ENCODE measurements at places on chromosomes 16 and 17. TPM values are rescaled to one million over a fixed set of nuclear protein-coding genes. Genes with fewer than 3 reads are reported as not detected.

- peak; percentile 67 for DNase-seq
Observed at GRCh38 chr16:3938843-3939624, 58.5 kb upstream of the CREBBP start.

The KRT24 gene
- not detected for polyA plus RNA-seq

DNA sequence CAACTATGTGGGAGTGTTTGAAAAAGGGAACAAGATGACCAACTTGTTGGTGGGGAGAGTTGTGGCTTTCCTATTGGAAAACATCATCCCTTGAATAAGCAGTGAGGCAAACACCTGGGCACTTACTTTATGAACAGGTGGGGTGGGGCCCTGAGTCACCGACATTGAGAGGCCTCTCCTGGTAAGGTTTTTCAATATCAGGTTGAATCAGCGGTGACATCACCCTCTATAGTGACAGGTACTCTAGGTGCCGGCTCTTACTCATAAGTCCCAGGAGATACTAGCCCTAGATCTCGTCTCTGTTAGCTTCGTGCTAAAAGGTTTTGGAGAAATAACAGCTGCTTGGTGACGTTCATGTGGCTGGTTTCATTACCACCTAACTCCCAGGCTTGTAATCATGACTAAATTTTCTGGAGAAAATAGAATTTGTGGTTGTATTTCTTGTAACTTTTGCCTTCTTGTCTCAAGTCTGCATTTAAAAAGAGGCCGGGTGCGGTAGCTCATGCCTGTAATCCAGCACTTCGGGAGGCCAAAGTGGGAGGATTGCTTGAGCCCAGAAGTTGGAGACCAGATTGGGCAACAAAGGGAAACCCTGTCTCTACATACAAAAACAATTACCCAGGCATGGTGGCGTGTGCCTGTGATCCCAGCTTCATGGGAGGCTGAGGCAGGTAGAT is 19.3 kb downstream of the CDH1 start:
- DNase-seq = no peak

The DNAH2 gene
- polyA plus RNA-seq = 0.10 TPM

DNA sequence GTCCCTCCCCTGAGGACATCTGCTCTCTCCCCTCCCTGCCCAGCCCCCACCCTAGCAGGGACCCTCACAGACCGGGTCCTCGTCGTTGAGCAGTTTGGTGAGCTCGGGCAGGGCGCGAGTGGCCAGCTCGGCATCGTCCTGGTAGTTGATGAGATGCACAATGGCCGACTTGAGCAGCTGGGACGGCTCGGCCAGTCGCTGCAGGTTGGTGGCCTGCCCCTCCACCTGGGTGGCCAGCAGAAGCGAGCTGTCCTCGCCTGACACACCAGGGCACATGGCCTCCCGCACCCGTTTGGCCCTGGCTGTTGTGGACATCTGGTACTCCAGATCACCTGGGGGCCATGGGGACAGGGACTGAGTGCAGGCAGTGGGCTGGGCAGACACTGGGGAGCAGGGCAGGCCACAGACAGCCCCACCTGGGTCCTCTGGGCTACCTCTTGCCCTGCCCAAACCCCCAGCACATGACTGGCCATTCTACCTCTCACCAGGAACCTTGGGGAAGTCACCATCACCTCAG is 17.1 kb downstream of the JUP start:
- DNase-seq = no peak

The TMC8 gene
- polyA plus RNA-seq = not detected

The RNF222 gene
- polyA plus RNA-seq = not detected

DNA sequence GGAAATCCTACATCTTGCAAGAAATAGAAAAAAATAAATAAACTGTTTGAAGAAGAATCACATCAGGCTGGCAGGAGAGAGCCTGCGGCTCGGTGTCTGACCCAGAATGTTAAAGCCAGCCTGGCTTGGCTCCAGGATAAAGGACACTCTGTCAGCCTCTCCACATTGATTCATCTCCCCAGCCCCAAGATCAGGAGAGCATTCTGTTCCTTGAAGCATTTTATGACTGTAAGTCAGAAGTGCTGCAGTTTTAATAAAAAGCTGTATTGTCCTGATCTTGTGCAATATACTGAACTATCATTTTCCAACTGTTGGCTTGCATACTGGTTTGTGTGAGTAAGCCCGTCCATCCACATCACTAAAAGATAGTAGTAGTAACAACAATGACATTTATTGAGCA is 426.6 kb downstream of the HAPSTR1 start:
- no peak for DNase-seq

GRCh38 chr16:50314665-50315064 is 48.3 kb downstream of the ADCY7 start:
- no peak for DNase-seq

GRCh38 chr16:20650400-20651166 is 46.9 kb downstream of the ACSM1 start:
- DNase-seq = no peak

DNA sequence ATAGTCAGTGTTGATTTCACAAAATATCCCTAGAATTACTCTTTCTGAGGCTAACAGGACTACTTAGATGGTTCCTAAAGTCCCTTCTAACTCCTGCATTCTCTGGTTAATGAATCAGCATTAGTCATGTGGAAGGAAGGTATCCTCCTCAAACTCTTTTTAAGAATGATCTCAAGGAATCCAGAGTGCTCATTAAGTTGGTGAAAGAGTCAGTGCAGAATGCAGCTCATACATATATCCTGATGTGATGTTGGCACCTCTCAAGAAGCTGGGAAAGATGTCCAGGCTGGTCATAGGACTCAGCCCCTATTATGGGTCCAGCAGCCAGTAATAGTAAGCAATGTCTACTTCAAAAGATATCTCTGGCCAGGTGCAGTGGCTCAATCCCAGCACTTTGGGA is 65.5 kb downstream of the PIGL start:
- peak; percentile 73 for DNase-seq

The CD300A gene
- not detected for polyA plus RNA-seq

The PDPK1 gene
- polyA plus RNA-seq = 25.0 TPM

- DNase-seq = no peak
Observed at GRCh38 chr16:89811321-89811720, 5.1 kb downstream of the FANCA start.

GRCh38 chr16:79600638-79601091 is at the start of gene MAF:
Gene MAF, minus strand, starts transcription at chr16:79600737. Its CDS starts 835 bp downstream, at chr16:79599902.
- DNase-seq = peak; percentile 59

- DNase-seq = no peak
Observed at GRCh38 chr17:51083981-51084380, 36.7 kb downstream of the SPAG9 start.

DNA sequence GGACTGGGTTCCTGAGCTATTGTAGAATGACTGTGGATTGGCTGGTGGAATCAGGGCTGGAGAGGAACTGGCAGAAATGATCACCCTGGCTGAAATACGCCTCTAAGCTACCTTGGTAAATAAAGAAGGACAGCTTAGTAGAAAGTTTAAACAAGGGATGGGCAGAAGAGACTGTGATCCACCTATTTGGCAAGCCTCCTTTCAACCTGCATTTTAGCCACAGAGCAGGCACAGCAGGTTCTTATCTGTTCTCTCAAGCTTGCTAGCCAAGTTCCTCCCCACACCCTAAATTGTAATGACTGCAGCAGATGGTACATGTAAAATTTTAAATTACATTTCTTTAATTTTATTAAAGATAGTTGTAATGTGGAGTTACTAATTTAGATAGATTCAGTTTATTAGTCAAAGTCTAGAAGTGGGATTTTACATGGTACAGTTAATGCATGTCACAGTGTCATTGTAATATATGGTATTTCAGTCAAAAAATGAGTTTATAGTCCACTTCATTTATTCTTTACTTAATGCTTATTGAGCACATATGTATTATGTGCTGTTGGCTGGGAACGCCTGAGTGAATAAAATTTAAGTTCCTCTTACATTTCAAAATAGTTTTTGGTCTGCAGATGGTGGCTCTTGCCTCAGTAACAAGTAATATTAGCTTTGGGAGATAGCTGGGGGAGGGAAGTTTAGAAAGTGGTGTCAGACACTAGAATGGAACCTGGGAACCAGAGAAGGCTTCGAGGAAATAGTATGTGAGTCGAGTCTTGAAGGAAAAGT is 11.2 kb downstream of the EPN2 start:
- no peak for DNase-seq

- no peak for DNase-seq
Observed at GRCh38 chr16:86045591-86045971, 146.6 kb downstream of the IRF8 start.

The IST1 gene
- polyA plus RNA-seq = 236 TPM

The UTS2R gene
- polyA plus RNA-seq = not detected

- DNase-seq = no peak
Observed at GRCh38 chr16:27152121-27152520, 51.2 kb upstream of the KDM8 start.

DNA sequence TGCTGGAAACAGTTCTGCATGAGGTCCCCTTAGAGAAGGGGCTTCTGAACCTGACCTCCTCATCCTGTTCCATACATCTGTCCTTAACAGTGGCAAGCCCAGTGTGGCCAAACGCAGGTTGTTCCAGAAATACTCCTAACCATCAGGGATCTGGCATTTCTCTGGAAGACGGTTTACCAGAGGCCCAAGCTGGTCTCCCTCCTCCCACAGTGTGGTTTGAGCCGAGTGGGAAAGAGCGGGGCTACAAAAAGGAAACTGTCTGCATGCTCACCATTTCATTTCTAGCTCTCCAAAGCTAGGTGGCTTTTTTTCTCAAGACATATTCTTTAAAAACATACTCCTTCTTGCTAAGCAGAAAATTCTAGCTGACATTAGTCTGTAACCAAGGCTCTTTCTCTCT is 6.0 kb downstream of the MXRA7 start:
- no peak for DNase-seq

GRCh38 chr17:1494203-1494602 is 1.7 kb upstream of the MYO1C start:
- no peak for DNase-seq

GRCh38 chr17:41433586-41433985 is 7.2 kb downstream of the KRT38 start:
- no peak for DNase-seq

DNA sequence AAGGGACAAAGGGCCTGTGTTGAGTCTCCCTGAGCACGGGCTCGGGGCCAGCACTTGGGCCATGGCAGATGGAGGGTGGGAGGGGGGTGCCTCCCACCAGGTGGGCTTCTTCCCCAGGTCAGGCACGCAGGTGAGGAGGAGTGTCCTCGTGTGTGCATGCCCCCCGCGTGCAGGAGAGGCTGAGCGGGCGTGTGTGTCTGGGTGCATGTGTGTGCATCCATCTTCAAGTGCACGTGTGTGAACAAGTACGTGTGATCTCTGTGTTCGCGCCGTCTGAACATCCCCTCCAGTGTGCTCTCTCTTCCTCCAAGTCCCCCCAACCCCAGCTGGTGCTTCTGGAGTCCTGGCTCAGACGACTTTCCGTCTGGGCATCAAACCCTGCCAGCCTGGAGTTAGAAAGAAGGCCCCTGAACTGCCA is 2.7 kb upstream of the ZG16B start:
- DNase-seq = no peak

The ZNF768 gene
- 17.2 TPM for polyA plus RNA-seq

DNA sequence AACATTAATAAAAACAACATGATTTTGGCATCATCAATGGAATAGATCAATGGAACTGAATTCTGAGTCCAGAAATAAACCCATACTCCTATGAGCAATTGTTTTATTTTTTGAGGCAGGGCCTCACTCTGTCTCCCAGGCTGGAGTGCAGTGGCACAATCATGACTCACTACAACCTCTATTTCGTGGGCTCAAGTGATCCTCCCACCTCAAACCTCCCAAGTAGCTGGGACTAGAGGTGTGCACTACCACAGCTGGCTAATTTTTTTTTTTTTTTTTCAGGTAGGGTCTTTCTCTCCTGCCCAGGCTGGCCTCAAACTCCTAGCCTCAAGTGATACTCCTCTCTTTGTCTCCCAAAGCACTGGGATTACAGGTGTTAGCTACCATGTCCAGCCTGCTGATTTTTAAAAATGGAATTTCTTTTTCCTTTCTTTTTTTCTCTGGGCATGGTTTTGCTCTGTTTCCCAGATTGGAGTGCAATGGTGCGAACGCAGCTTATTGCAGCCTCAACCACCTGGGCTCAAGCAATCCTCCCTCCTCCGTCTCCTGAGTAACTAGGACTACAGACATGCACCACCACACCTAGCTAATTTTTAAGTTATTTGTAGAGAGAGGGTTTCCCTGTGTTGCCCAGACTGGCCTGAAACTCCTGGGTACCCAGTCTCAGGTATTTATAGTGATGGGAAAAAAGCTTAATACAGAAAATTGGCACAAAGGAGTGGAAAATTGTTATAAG is 7.3 kb upstream of the PRDM7 start:
- DNase-seq = no peak

The CD300LG gene
- polyA plus RNA-seq = not detected

The RNF112 gene
- polyA plus RNA-seq = 0.60 TPM

DNA sequence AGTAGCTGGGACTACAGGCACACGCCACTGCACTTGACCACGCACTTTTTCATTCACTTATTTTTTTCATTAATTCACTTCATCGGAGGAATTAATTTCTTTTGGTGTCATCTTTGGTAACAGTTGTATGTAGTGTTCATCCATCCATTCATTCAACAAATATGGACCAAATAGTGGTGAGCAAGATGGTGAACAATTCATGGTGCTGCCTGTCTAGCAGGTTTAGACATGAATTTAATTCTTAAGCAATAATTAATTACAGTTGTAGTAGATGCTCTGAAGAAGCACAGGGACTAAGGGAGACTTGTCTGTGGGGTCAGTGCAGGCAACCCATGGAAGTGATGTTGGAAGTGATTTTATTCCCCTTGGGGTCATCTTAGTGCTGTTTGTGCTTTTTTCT is 22.4 kb downstream of the GDE1 start:
- DNase-seq = no peak

The KCNAB3 gene
- polyA plus RNA-seq = 1.9 TPM

The ADAMTS18 gene
- not detected for polyA plus RNA-seq

- DNase-seq = peak; percentile 37
Observed at GRCh38 chr16:27240948-27241531, 27.5 kb downstream of the NSMCE1 start.
